ENCODE measurements at places on chromosomes 4 and X.

DNA sequence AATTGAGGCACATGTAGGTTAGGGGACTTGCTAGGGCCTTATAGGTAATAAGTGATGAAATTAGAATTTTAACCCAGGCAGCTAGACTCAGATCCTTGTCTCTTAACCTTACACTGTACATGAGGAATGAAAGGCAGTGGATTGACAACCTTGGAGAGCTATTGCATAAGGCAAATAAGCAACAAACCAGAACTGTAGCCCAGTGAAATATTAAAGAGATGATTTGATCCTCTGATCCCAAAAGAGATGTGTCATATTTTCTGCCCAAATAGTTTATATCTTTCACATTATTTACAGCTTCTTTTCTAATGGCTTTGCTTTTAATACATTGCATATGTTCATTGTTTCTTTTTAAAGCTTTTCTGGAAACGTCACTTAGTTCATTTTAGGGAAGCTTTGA, 252.6 kb downstream of the ANK2 start:
- DNase-seq = no peak

- no peak for DNase-seq
Measured at GRCh38 chr4:127881563-127881864, 821 bp downstream of the PLK4 start.

- no peak for DNase-seq
Measured at GRCh38 chr4:155530857-155531256, 135.8 kb upstream of the GUCY1A1 start.

GRCh38 chr4:139844057-139844456, 178.4 kb downstream of the MGST2 start:
- no peak for DNase-seq

DNA sequence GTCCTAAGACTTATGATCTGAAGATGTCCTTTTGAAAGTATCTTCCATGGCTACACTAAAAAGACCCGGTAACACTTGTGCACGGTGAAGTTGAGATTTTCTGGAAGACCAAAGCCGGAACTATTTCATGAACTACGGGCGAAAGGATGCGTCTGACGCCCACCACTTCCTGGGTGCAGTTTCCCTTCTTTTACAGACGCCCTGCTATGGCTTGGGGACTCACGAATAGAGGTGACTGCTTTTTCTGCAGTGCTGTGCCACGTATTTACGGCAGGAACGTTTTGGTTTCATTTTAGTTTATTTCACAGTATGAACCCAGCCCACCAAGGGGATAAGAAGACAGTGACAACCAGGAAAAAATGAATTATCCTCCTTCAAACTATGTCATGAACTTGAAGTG, 180.4 kb downstream of the AFAP1 start:
- no peak for DNase-seq

DNA sequence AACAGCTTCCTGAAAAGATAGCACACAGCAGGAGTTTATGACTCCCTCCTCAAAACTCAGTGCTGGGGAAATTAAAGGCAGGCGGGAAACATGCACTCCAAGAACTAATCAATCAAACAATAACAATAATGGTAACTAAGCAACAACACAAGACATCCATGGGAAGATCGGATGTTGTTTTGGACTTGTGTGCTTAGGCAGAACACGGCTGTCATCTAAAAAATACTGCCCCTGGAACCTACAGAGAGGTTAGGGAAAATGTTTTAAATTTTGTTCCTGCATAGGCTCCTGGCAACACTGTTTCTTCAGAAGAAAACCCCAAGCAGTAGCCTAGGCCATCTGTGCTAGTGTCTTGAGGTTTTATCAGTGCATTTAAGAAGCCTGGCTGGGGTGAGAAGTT, 1378.2 kb downstream of the STIM2 start:
- DNase-seq = no peak

GRCh38 chr4:102754044-102754443, 6.7 kb downstream of the MANBA start:
- DNase-seq = no peak

DNA sequence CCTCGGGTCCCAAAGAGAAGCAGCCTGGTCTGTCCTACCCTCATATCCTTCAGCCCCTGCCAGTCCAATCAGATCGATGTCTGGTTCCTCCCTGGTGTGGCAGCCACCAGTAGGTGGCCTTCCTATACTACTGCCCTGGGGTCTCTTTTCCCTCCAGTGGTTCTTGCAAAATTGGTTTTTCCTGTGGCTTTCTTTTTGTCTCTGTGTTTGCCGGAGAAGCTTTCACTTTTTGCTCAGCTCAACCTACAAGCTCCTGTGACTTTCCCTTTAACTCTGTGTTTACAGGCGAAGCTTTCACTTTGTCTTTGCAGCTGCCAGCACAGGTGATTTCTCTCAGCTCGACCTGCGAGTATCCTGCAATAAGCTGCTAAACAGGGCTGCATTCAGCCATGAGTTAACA, 46.8 kb downstream of the UGT2A3 start:
- DNase-seq = no peak

DNA sequence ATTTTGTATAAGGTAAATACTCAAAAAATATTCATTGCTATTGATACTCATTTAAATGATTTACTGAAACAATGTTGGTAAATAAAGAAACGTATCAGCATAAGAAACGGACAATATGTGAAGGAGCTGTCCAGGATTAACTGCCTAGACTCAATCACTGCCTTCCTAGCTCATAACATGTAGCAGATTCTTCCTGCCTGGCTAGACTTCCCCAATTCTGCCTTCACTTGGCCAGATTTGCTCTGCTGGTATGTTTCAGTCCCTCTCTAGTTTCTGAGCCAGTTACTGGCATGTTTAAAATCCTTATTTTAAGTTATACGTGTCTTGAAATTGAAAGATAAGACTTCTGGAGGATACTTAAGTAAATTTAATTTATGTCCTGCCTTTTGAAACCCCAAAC, 740.3 kb downstream of the CENPC start:
- DNase-seq = no peak

DNA sequence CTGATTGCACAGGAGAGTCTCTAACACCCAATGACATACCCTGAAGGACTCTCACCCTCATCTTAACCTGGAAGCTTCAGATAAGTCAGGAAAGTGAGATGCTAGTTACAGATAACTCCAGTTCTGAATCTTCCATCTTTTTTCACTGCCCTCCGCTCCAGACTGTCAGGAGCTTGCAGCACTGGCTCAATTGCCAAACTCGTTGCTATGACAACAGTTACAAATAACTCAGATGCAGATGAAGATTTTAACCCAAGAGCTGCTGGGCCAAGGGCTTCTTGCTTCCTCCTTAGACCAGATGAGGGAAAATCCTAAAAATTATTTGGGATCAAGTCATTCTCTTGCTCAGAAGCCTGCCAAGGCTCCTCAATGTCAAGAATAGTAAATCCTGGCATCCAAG, 109.1 kb upstream of the HUWE1 start:
- no peak for DNase-seq

DNA sequence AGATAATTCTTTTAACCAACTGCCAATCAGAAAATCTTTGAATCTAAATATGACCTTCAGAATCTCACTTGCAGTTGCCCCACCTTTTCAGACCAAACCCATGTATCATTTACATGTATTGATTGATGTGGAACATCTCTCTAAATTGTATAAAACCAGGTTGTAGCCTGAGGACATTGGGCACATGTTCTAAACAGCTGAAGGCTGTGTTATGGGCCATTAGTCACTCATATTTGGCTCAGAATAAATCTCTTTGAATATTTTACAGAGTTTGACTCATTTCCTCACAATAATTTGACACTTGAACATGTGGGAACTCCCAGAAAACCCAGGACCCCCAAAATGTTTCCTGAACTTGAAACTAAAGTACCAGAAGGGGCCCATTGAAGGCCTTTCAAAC, 58.7 kb downstream of the UGT2B10 start:
- no peak for DNase-seq

DNA sequence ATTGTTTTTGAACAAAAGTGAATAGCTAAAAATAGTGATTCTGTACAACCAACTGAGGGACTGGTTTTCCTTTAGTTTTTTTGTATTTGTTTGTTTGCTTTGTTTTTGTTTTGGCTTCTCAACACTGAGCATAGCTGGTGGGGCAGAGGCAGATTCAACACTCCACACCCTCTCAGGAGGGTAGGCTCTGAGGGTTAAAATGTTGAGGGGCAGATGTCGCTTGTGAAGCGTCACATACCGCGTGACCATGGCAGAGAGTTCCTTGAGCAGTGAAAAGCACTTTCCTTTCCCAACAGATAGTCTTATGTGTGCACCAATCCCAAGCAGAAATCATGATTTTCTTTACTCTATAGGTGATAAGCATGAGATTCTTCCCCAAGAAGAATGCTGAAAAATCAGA, 155.0 kb downstream of the PALLD start:
- no peak for DNase-seq

DNA sequence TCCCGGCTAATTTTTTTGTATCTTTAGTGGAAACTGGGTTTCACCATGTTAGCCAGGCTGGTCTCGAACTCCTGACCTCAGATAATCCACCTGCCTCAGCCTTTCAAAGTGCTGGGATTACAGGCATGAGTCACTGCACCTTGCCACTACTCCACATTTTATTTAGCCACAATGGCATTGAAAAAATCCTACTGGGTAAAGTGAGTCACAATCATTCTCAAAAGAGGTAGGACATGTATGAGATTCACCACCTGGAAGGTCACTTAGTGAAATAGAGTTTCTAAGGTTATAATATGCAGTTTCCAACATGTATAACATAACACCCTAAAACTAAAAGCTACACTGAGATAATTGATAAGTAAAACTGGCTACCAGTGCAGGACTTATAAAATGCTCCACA, 159.2 kb downstream of the BTC start:
- no peak for DNase-seq

DNA sequence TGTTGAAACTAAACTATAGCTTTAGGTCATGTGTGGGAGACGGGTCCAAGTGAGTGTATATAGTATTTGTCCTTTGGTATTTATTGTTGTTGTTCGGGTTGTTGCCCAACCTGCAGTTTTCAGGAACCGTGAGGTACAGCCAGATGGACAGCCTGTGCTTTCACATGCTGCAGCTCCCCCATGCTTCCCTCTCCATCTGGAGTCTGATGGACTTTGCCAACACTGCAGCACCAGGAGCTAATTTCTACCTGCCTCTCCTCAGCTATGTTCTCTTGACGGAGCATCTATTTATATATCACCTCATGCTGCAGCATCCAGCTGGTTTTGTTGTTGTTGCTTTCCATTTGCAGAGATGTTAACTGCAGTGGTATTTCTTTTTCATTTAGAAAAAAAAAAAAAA, 80.1 kb downstream of the TLL1 start:
- no peak for DNase-seq

- DNase-seq = no peak
Measured at GRCh38 chrX:31061091-31061490, 10.8 kb downstream of the FTHL17 start.

GRCh38 chr4:41146196-41146595, 68.1 kb downstream of the APBB2 start:
- DNase-seq = no peak

- DNase-seq = no peak
Measured at GRCh38 chr4:46388857-46389256, 1.1 kb downstream of the GABRA2 start.

DNA sequence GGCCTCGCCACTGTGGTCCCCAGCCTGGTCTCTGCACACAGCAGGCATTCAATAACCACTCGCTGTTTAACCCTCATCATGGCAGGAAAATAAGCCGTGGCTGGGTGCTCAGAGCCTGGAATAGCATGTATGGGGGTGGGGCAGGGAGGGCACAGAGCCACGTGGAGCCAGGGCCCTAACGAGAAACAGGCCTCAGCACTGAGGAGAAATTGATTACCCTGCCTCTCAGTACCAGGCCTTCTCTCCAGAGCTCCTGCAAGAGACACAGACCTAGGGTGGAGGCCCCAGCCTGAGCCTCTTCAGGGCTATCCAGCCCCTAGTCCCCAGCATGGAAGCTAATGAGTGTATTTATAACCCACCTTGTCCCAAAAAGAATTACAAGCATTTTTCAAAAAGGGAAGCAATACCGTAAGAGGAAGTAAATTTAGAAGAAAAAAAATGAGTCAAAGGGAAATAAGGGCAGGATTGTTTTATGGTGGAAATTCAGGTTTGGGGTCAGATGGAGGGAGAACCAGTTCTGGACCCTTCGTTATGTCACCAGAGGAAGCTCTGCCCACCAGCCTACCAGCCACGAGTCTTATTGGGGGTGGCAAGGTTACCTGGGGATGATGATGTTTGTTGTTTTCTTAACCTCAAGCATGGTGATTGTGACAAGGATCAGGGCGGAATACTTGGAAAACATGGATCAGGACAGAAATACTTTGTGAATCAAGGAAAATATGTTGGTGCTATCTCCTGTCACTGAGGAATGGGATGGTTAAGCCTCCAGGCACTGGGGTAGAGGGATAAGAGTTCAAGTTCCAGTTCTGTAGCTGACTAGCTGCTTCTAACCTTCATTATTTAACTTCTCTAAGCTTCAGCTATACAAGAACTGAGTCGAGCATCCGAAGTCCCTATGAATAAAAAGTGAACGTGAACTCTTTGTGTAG, 101.9 kb upstream of the RBPJ start:
- no peak for DNase-seq

DNA sequence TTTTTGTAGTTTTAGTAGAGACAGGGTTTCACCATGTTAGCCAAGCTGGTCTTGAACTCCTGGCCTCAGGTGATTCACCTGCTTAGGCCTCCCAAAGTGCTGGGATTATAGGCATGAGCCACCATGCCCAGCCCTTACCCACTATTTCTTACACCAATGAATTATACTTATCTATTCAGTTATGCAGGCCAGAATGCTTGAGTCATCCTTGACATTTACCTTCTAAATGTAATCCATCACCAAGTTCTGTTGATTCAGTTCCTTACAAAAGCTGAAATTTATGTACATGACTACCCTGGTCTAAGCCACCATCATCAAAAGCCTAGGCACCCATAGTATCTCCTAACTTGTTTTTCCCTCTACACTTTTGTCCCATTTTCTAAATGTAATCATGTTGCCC, 585.7 kb downstream of the IL15 start:
- no peak for DNase-seq

GRCh38 chrX:136215559-136215958, 35.6 kb downstream of the MAP7D3 start:
- DNase-seq = no peak

DNA sequence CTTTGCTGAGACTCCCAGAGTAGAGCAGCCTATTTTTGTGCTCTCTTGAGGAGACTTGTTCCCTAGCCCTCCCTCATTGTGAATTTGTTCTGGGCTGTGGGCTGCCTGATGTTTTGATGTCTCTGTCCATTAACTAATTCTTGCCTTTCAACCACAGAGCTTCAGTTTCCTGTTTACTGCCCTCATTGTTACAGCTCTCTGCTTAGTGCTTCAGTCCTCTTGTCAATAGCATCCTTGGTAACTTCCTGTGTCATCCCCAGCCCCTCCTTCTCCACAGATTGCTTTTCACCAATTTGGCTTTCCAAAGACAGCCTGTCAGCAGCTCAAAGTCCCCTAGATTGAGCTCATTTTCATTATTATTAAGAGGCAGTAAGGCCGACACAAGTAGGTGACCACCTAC, 69.9 kb downstream of the COX7B2 start:
- no peak for DNase-seq

- no peak for DNase-seq
Measured at GRCh38 chr4:132085105-132085504, 1064.0 kb upstream of the PCDH10 start.
